ENCODE measurements at places on chromosomes 3 and 15.

DNA sequence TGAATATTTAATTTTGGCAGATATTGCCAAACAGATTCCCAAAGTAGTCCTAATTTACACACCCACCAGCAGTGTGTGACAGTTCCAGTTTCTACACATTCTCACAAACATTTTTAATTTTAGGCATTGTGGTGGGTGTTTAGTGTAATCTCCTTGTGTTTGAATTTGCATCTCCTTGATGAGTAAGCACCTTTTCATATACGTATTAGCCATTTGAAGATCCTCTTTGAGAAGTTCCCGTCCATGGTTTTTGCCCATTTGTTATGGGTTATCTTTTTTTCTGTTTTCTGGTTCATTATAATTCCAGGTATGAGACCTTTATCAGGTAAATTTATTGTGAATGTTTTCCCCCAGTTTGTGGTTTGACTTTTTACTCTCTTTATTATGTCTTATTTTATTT, 2.3 kb upstream of the TM4SF19 start:
- DNase-seq = no peak

- no peak for DNase-seq
Observed at GRCh38 chr15:34376856-34377255, 9.9 kb upstream of the LPCAT4 start.

DNA sequence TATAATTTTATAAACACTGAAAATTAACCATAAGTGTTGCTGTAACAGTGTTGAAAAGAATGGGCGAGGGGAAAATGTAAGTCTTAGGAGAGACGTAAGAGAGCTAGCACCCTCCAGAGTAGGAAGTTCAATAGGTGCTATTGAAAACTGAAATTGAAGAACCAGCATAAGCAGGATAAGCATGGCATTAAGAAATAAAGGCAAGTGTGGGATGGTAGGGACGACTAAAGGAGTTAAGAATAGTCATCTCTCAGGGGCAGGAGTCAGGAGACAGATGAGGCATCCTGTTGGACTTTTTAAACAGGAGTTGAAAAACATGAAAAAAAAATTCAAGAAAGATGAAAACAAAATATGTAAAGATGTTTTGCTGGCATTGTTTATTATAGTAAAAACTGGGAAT, 43.5 kb downstream of the ABHD2 start:
- no peak for DNase-seq

DNA sequence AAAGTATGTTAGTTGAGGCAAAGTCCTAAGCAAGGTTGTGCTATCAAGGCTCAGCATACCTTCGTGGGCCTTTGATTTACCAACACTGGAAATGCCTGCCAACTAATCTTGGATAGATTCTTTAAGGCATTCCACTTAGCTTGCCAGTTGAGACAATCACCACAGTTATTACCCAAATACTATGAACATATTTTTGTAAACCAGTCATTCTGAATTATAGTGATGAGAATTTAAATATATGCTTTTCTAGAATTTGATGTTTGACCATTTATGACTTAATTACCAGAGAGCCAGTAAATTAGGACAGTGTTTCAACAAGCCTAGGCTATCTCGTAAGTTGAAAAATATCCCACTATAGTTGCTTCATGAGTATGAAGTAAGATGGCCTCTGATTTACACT, 15.5 kb downstream of the TRIM59 start:
- no peak for DNase-seq

GRCh38 chr15:47003568-47003967, 713.7 kb upstream of the SEMA6D start:
- DNase-seq = no peak

- no peak for DNase-seq
Observed at GRCh38 chr3:31495971-31496665, 36.6 kb upstream of the STT3B start.

DNA sequence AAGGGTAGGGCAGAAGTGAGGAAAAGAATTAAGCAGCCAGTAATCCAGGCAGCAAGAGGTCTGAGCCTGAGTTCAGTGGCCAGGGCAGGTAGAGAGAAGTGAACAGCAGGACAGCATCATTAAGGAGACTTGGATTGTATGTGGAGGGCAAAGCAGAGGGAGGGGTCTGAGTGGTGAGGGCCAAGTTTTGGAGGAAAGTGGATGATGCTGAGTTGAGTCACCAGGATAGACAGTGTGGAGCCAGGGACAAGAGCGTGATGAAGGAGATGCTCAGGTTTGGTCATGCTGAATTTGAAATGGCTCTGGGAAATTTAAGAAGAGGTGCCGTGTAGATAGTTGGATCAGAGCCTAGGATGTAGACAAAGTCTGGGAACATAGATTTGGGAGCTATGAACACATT, 93.1 kb downstream of the ARHGEF26 start:
- no peak for DNase-seq

- no peak for DNase-seq
Observed at GRCh38 chr3:27756877-27757276, 34.8 kb upstream of the EOMES start.

DNA sequence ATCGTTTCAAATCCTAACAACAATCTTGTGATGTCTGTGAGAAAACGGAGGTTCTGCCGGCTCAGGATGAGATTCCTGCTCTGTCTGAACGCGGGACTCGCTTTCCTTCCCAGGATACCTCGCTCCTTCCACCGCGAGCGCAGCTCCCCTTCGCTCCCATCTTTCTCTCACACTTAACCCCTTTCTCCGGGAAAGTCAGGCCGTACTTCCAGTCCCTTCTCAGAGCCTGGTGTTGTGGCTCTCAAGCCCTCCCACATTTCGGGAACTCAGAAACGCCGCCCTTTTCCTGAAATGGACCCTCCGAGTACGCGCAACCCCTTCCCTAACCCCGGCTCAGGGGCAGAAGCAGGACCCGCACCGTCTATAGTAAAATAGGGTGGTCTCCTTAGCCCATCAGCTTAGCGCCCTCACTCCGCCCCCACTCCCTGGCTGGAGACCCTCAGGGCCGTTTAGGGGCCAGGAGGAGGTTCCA, 378 bp upstream of the FEM1B start:
- DNase-seq = no peak

- DNase-seq = no peak
Observed at GRCh38 chr3:13877911-13878280, 2.0 kb downstream of the WNT7A start.

GRCh38 chr3:194261581-194262063, 89.5 kb downstream of the CPN2 start:
- peak; percentile 5 for DNase-seq

DNA sequence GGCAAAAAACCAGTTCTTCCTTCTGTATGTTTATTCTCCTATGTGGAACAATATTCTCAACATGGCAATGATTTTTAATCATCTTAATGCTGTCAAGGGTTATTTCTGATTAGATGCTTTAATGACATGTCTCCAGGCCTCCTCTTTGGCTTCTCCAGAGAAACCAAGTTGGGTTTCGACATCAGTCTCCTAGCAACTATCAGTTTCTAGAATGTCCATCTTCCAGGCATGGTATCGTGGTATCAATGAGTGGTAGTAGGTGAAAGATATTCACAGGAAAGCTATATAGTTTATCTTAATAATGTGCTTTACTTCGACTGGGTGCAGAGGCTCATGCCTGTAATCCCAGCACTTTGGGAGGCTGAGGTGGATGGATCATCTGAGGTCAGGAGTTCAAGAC, 128.5 kb downstream of the C3orf70 start:
- DNase-seq = no peak

GRCh38 chr3:114551770-114552526, 258.1 kb downstream of the TIGIT start:
- no peak for DNase-seq

DNA sequence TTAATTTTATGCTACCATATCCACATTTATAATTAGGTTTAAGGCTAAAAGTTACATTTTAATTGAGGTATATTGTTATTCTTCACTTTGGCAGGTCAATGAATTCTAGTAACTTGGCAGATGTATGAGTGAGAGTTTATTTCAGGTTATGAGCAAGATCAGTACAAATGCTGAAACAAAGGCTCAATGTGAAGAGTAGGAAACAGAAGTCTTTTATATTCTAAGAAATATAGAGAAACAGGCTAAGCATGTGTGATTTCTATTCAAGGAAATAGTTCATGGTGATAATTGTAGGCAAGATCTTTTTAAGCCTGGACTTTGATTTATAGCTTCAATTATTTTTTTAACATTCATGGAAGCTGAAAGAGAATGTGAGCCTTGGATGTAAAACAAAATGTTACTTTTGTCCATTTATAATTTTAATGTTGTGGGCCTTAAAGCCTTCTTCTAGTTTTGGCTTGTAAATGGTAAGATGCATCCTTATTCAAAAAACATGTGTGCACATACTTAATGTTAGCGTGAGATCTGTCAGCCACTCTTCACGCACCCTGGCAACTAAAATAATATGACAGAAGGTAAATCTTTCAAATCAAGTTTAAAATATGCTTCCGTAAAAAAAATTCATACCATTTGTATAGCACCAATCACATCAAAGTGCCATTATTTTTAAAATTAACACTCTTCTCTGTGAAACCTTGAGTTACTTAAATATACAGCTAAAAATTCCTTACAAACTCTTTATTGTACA, 22.8 kb upstream of the OSTN start:
- no peak for DNase-seq

- DNase-seq = no peak
Observed at GRCh38 chr3:114437897-114438296, 144.1 kb downstream of the TIGIT start.

DNA sequence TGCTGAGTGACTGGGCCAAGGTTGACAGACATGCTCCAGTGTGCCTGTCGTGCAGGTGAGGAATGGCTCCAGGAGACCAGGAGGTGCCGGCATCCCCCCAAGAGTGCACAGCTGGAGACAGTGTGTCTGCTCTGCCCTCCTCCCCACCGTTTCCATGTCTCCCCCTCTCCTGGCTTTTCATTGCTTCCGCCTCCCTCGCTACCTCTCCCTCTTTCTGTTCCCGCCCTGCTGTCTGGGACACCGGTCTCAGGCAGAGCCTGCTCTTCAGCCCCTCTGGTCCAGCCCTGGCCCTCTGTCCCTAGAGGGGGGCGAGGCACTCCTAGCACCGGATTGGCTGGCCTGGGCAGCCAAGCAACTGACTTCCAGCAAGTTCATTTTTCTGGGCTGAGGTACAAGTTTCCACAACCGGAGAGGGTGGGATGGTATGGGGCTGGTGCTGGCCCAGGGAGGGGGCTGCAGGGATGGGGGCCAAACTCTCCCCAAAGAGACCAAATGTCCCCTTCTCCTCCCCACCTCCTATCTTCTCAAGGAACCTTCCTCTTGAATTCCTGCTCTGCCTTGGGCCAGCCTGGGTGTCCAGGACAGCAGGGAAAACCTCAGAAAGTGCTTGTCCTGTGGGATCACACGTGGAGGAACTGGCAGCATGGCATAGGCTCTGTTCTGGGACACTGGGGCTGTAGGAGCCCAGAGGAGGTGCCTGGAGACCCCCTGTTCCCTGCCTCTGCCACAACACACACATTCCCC, 32.6 kb downstream of the PRKCD start:
- no peak for DNase-seq

DNA sequence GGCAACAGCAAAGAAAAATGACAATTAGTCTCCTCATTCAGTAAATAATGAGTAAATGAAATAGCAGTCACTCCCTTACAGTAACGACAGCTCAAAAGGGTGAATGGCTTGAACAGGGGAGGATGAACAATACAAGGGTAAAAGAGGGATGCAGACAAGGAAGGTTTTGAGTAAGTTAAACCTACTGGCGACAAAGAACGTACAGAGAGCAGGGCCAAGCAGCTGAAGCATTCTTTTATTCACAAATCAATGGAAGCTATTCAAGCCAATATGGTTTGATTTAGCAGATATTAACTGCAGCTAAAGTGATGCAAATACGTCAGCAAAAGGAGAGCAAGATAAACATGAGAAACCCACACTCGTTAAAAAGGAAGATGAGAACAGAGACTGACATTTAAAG, 90.7 kb upstream of the ICE2 start:
- DNase-seq = no peak

- DNase-seq = no peak
Observed at GRCh38 chr3:27719314-27720003, 2.7 kb downstream of the EOMES start.

- no peak for DNase-seq
Observed at GRCh38 chr3:65786890-65787289, 251.8 kb downstream of the MAGI1 start.

DNA sequence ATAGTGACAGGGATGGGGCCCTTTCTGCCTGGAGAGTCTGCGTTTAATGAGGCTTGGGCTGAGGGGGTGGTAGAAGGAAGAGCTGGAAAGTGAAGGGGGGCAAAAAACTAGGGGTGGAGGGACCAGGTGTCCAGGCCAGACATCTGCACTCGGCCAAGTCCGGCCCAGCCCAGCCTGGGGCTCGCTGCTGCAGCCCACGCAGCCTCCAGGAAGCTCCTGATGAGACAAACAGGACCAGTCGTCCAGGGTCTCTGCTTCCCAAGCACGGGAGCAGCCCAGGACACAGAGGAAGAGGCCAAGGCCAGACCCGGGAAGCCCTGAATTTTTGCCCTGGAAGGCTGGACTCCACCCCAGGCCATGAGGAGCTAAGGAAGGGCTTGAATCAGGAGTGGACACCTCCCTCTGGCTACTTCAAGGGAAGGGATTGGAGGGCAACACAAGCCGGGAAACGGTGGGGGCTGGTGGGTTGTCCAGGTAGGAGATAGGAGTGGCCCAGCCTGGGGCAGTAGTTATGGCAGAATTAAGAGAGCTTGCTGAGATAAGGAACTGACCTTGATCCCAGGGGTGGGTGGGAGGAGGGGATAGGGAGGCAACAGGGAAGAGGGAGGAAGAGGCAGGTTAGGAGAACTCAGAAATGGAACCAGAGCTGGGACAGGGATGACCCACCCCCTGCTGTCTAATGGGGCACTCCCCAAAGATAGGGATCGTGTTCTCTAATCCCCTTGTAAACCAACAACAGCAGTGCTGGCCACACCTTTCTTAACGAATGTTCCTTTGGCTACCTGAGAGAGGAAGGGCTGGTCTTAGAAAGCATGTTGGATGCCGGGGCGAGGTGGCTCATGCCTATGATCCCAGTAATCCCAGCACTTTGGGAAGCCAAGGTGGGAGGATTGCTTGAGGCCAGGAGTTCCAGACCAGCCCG, 89.5 kb downstream of the ANP32A start:
- no peak for DNase-seq

DNA sequence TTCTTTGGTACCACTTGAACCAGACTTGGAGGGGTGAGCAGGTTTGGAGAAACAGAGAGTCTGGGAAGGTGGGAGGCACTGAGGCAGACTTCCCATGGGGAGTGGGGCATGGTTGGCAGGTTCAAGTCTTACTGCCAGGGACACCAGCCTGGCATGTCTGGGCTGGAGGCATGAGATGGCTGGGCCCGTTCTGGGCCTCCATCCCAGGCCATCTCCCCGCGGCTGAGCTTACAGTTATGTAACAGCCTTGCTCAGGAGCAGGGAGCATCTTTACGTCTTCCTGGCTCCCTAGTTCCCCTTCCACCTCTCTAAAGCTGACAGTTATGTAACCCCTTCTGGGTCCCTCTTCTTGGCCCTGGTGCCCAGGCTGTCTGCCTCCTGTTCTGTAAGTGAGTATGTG, 12.4 kb downstream of the VIPR1 start:
- no peak for DNase-seq

GRCh38 chr3:57004229-57004628, 56.2 kb upstream of the SPATA12 start:
- no peak for DNase-seq

- DNase-seq = no peak
Observed at GRCh38 chr3:139355476-139355875, 11.7 kb downstream of the MRPS22 start.

GRCh38 chr15:31197497-31198414, 96.2 kb upstream of the TRPM1 start:
- DNase-seq = no peak

- DNase-seq = no peak
Observed at GRCh38 chr15:84937144-84937543, 44.5 kb upstream of the PDE8A start.
